ENCODE measurements at places on chromosomes 5 and 9.

GRCh38 chr9:105046907-105047741 lies 119.2 kb upstream of the ABCA1 start:
- DNase-seq, result no peak

- DNase-seq, result no peak
These were observed 269.7 kb upstream of the GAS1 start for GRCh38 chr9:87216897-87217455.

- peak; percentile 55 for DNase-seq
These were observed 145.9 kb downstream of the CARTPT start for GRCh38 chr5:71864730-71865601.

DNA sequence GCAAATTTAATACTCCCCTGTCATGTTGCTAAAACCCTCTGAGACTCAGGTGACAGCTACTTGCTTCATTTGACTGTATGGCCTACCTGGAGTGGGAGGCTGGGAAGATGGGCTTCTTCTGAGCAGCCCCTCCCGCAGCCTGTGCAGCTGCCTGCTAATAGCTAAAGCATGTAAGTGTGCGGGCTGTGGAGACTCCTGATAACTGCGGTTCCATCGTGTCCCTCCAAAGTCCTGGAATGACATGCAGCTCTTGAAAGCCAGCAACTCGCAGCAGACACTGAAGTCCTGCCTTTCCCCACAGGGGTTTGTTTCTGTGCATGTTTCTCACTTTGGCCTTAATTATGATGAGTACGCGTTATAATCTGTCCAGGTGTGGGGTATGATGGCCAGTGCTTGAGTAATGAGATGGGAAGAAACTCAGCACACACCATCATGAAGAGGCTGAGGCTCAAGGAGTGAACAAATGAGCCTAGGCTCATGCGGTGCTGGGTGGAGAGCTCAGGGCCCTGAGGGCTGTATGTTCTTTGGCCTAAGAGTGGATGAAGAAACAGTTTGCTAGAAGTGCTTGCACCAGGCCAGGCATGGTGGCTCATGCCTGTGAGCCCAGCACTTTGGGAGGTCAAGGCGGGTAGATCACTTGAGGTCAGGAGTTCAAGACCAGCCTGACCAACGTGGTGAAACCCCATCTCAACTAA lies 119.1 kb downstream of the DOCK2 start:
- no peak for DNase-seq

- peak; percentile 78 for DNase-seq
These were observed 67.1 kb downstream of the EPB41L4B start for GRCh38 chr9:109253637-109254284.

DNA sequence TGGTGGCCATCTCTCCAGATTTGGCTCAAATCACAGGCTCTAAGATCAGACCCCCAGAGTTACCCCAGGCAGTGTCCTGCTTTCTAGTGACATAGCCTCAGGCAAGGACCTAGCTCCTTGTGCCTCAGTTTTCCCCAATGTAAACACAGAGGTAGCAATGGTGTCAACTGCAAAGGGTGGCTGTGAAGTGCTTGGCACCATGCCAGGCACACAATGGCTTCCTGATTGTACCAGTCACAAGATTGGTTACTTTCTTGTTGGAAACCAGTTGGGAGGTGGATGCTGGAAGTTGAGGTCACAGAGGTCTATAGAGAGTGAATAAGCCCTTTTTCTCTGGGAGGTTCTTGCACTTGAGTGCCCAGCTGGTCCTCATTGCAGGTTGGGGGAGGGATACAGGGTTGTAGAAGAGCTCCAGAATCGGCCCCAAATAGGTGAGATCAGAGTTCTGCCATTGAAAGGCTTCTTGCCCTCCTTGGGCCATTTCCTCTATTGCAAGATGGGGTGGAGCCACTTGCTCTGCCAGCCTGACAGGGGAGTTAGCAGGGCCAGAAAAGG lies 2.3 kb downstream of the STKLD1 start:
- no peak for DNase-seq

Measured in adipocyte (in vitro differentiated cells).